ENCODE measurements at places on chromosomes 11 and 22. TPM values are rescaled to one million over a fixed set of nuclear protein-coding genes. Genes with fewer than 3 reads are reported as not detected.

- no peak for DNase-seq
Measured at GRCh38 chr22:22745225-22746060, 101.0 kb downstream of the GGTLC2 start.

- DNase-seq = no peak
Measured at GRCh38 chr11:43558556-43559127, 121.9 kb upstream of the HSD17B12 start.

- no peak for DNase-seq
Measured at GRCh38 chr11:1830004-1830321, 4.8 kb upstream of the SYT8 start.

- DNase-seq = no peak
Measured at GRCh38 chr22:31139866-31140716, at the start of gene PLA2G3. TSS of gene PLA2G3 (minus strand) at chr22:31140508. CDS start at chr22:31140354, 154 bp downstream.

DERL3 gene
- polyA plus RNA-seq = 5.7 TPM

DEPDC7 gene
- polyA plus RNA-seq = 5.4 TPM

All from right renal pelvis (tissue), 4 donors.